ENCODE measurements at places on chromosomes 4 and X.

- DNase-seq: no peak
Observed at GRCh38 chr4:83305187-83305586, 20.6 kb upstream of the COQ2 start.

GRCh38 chrX:29242856-29243255, 655.6 kb downstream of the IL1RAPL1 start:
- DNase-seq: no peak

GRCh38 chr4:108116423-108117168, 52.1 kb downstream of the LEF1 start:
- no peak for DNase-seq

DNA sequence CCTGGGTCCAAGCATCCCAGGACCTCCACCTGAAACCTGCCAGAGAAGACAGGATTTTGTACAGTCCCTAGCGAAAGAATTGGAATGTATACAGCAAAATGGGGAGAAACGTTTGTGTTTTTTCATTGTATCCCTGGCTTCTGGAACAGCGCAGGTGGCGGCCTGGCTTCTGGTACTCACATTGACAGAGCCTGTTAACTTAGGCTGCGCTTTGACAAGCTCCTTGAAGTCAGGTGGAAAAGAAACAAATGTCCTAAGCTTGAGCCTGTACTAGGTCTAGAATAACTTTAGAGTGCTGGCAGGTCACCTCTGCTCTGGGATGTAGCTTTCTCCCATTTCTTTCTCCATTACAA, 343.7 kb upstream of the KLF3 start:
- no peak for DNase-seq

GRCh38 chrX:6067600-6067999, 161.1 kb downstream of the NLGN4X start:
- DNase-seq: no peak

GRCh38 chr4:25320336-25320735, 7.8 kb downstream of the ZCCHC4 start:
- no peak for DNase-seq

GRCh38 chrX:146581981-146582712, 227.4 kb upstream of the CXorf51B start:
- no peak for DNase-seq

Data from D721Med (cell line).